Activated CD4-positive, alpha-beta T cell treated with anti-CD3 and anti-CD28 coated beads, Interleukin-2, amount 10 ng/mL, durations not matched to agents 7 days and 5 days (primary cell): ENCODE measurements at places on chromosomes 3 and 15. TPM values are rescaled to one million over a fixed set of nuclear protein-coding genes. Genes with fewer than 3 reads are reported as not detected.

KLHDC8B gene
- 1.7 TPM for total RNA-seq

OR5H15 gene
- total RNA-seq = not detected

REC114 gene
- total RNA-seq = not detected

NRG4 gene
- not detected for total RNA-seq

UROC1 gene
- total RNA-seq = not detected

EPHB1 gene
- total RNA-seq = 1.8 TPM

BFSP2 gene
- not detected for total RNA-seq

CFAP20DC gene
- 0.99 TPM for total RNA-seq

CTDSPL gene
- total RNA-seq = 4.6 TPM

NDUFB5 gene
- 91.7 TPM for total RNA-seq

NEO1 gene
- 5.8 TPM for total RNA-seq

BTBD1 gene
- 61.0 TPM for total RNA-seq

ATP13A4 gene
- 1.6 TPM for total RNA-seq

SNTN gene
- total RNA-seq = not detected

SLC22A13 gene
- total RNA-seq = 0.37 TPM

CIAO2A gene
- 77.7 TPM for total RNA-seq

SOX2 gene
- total RNA-seq = not detected

SCG5 gene
- 3.7 TPM for total RNA-seq

GALNT15 gene
- total RNA-seq = not detected

MKRN3 gene
- total RNA-seq = 3.4 TPM
